ENCODE measurements at places on chromosomes 4 and X.

DNA sequence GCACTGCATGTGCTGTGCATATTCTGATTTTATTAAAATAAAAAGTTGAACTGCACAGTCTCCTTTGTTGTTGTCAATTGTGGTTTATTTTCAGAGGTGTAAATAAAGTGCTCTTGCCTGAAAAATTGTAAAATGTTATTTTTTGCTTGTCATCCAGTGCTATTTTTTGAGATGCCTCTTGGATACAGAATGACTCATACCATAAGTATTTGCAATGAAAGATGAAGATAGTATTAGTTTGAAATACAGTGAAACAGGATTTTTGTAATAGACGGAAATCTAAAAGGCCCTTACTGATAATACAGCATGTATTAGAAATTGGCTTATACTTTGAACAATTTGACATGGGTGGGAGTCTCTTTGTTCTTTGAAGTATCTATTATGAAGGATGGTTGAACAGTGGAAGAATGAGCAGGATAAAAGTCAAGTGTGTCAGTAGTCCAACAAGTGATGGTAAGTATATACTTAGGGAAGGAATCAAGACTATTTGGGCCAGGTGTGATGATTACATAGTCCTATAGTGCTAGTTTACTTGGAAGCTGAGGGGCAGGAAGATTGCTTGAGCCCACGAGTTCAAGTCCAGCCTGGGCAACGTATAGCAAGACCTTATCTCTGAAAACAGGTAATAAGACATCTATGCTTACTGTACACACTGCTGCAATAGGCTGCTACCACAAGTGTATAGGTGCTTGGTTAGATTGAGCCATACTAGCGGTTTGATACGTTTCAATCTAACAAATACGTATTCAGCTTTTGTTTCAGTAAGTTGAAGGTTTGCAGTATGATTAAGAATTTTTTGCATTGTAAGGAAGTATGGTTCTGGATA is 16.4 kb downstream of the DDX3X start:
- no peak for DNase-seq
- H3K36me3 ChIP-seq = peaks cover 65% of the 10 kb centered on the region
- H3K4me1 ChIP-seq = peaks cover 25% of the 10 kb centered on the region
- no peak overlapping the region for H3K4me3 ChIP-seq
- H3K27me3 ChIP-seq = no peaks in the 10 kb centered on the region

DNA sequence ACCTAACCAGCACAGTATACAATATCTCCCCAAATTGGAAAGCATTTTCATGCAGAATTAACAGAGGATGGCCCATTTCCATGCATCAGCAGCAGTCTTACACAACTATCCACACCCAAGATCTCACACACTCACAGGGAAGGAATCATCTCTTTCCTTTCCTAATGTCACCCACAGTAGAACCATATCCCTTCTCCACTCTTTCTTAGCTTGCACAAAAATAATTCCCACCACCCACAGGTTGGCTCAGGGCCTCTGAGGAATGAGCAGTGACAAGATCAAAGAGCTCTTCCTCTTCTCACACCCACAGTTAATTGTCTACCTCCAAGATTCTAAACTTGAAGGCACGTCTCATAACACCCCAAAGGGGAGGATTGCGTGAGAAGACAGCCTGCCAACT is 217.7 kb upstream of the VEGFC start:
- peak overlapping the region; percentile 66 for H3K4me3 ChIP-seq
- peak overlapping the region; percentile 91 for H3K27ac ChIP-seq
- H3K27me3 ChIP-seq = no peaks in the 10 kb centered on the region
- peaks cover 27% of the 10 kb centered on the region for H3K4me1 ChIP-seq

- no peak overlapping the region for H3K4me3 ChIP-seq
- peaks cover 26% of the 10 kb centered on the region for H3K36me3 ChIP-seq
- DNase-seq = no peak
- no peak overlapping the region for H3K27ac ChIP-seq
- no peaks in the 10 kb centered on the region for H3K4me1 ChIP-seq
These were observed 33.4 kb downstream of the TAPT1 start for GRCh38 chr4:16192631-16193518.

GRCh38 chr4:178693816-178694215 is 1251.6 kb upstream of the AGA start:
- H3K27me3 ChIP-seq = no peaks in the 10 kb centered on the region
- H3K27ac ChIP-seq = no peak overlapping the region
- H3K36me3 ChIP-seq = no peaks in the 10 kb centered on the region
- H3K4me1 ChIP-seq = no peaks in the 10 kb centered on the region
- DNase-seq = no peak

DNA sequence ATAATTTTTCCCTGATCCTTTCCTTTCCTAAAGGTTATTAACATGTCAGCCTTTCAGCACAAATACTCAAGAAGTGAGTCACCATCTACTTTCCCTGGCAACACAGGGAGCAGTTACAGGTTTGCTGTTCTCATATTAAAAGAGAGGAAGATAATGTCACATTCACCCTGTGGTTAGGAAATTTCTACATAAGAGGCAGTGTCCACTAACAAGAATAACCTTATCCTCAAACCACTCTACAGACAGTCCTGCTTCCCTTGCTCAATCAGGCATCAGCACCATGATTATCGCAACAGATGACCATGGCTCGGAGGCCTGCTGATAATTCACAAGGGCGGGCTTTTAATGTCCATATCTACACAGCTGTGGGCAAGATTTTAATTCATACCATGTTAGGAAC is 30.9 kb downstream of the RNF150 start:
- H3K36me3 ChIP-seq = no peaks in the 10 kb centered on the region
- peaks cover 11% of the 10 kb centered on the region for H3K4me1 ChIP-seq
- peak overlapping the region; percentile 7 for H3K27ac ChIP-seq
- DNase-seq = peak; percentile 74

- H3K27ac ChIP-seq = no peak overlapping the region
- no peaks in the 10 kb centered on the region for H3K4me1 ChIP-seq
- H3K27me3 ChIP-seq = no peaks in the 10 kb centered on the region
- H3K4me3 ChIP-seq = no peak overlapping the region
- H3K36me3 ChIP-seq = no peaks in the 10 kb centered on the region
These were observed 335.8 kb upstream of the F9 start for GRCh38 chrX:139194571-139195280.

DNA sequence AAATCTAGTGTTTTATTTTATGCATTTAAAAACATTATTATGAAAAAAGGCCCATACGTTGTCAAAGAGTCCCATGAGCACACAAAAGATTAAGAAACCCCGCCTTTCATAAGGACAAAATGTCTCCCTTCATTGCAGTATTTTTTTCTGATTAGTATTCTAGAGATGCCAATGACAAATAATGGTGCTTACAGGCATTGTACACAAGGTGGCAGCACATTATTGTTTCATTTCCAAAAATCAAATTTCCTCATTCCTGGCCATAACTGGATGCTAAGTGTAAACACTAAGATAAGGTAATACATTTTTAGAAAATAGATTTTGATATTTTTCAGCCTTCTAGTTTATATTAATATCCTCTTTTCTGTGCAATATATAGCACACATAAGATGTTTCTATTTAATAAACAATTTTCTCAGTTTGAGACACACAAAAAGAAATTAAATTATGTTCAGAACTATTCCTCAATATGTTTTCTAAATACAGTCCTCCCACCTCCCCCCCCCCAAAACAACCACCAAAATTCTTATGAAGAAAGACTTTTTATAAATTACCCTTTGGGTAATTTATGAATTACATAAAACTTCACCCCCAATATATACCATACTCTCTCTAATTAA is 47.7 kb downstream of the TIGD2 start:
- DNase-seq = peak; percentile 65
- peaks cover 6% of the 10 kb centered on the region for H3K4me1 ChIP-seq
- H3K27ac ChIP-seq = no peak overlapping the region

GRCh38 chr4:99861120-99861905 is 32.9 kb downstream of the LAMTOR3 start:
- H3K27ac ChIP-seq = no peak overlapping the region
- DNase-seq = no peak

- no peak for DNase-seq
- H3K27ac ChIP-seq = no peak overlapping the region
- H3K4me3 ChIP-seq = no peak overlapping the region
- no peaks in the 10 kb centered on the region for H3K27me3 ChIP-seq
- peaks cover 8% of the 10 kb centered on the region for H3K4me1 ChIP-seq
- H3K36me3 ChIP-seq = peaks cover 5% of the 10 kb centered on the region
These were observed 72.8 kb upstream of the ARSJ start for GRCh38 chr4:114052227-114052626.

- DNase-seq = no peak
- H3K27ac ChIP-seq = no peak overlapping the region
- no peaks in the 10 kb centered on the region for H3K36me3 ChIP-seq
- H3K4me1 ChIP-seq = no peaks in the 10 kb centered on the region
These were observed 14.1 kb upstream of the TENM3 start for GRCh38 chr4:182228991-182229577.

DNA sequence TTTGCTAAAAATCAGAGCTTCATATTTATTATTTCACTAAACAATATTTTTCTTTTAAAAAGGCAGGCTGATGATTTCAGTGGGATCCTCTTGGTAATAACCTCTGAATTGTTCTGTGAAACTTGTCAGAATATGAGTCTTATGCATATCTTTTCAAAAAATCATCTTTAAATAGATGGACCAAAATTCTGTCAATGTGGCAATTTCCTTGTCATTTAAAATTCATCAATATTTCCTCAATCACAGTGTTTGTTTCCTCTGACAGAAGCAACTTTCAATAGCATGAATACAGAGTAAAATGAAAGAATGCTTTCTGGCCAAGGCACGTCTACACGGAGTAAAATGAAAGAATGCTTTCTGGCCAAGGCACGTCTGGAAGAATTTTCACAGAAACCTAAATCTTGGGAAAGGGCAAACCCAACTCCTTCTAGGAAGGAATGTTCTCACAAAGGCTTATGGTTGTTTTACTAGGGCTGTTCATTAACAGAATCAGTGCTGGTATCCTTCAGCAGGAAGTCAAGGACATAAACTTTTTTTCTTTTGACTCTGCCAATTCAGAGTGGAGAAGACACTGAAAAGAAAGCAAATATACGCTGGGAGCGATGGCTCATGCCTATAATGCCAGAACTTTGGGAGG is 99.0 kb upstream of the GPR34 start:
- H3K36me3 ChIP-seq = peaks cover 7% of the 10 kb centered on the region
- H3K4me3 ChIP-seq = no peak overlapping the region
- peaks cover 72% of the 10 kb centered on the region for H3K27me3 ChIP-seq
- no peaks in the 10 kb centered on the region for H3K4me1 ChIP-seq
- DNase-seq = no peak

DNA sequence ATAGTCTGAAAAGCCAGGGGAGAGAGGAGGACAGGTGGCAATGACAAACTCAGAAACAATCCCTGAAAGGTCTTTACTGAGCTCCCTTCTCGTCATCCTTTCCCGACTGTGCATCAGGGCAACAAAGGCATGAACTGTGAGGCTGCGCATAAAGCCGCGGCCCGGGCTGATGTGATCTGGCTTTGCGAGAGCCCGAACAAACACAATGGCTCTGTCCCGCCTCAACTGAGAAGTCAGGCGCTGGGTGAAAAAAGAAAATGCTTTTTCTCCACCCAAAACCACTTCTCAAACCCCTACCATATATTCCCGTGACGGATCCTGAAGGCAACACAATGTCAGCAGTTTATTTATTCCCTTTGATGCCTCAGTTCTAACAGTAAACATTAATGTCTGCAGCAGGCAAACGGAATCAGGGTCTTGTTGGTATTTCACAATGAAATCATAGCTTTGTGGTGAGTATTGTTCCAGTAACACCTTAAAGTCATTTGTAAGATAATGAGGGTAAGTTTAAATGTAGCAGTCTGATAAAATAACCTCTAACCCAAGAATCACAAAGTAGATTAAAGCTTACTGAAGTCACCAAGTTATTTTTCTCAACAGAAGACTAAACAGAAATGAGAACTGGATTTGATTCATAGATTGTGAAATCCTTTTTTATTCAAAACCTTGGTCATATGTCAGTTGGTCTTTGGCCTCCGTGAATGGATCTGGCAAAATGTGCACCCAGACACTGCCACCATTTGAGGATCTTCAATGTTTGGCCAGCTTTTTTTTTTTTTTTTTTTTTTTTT is 67.4 kb downstream of the APBB2 start:
- peak; percentile 65 for DNase-seq
- no peak overlapping the region for H3K4me3 ChIP-seq
- H3K27ac ChIP-seq = peak overlapping the region; percentile 93

- no peak overlapping the region for H3K4me3 ChIP-seq
- peaks cover 36% of the 10 kb centered on the region for H3K36me3 ChIP-seq
- peak overlapping the region; percentile 87 for H3K27ac ChIP-seq
- H3K27me3 ChIP-seq = no peaks in the 10 kb centered on the region
- peak; percentile 42 for DNase-seq
These were observed 15.3 kb downstream of the CCNG2 start for GRCh38 chr4:77172336-77172735.

DNA sequence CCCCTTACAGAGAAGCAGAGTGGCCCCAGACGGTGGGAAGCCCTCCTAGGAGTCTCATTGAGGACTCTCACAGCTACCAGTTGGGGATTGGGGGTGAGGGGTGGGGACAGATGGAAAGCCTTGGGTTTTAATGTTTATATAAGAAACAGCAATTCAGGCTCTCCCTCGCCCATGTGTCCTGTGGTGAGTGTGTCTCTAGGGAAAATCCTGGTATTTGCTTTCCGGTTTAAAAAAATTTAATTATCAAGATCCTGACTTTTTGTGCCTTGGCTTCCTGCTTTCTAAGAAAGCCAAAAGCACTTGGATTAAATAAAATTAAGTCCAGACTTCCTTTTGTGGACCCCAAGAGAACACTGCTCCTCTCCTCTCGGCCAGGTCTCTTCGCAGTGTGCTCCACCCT is 93.8 kb downstream of the SOWAHB start:
- no peak overlapping the region for H3K4me3 ChIP-seq
- H3K36me3 ChIP-seq = no peaks in the 10 kb centered on the region
- no peaks in the 10 kb centered on the region for H3K27me3 ChIP-seq
- H3K4me1 ChIP-seq = no peaks in the 10 kb centered on the region

DNA sequence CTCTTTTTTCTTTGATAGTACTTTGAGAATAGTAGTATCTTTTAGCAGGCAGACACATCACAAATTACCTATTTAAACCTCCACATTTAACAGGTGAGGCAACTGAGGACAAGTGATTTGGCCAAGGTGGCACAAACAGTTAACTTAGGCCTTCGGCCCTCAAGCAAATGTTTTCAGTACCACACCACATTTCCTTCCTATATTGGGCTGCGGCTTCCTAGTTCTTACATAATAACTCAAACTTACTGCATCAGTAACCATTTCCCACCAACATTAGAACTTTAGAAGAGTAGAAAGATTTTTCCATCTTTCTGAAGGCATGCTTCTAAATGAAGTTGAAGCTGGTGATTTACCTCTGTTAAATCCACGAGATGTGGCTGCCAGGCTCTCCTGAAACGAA is 63.2 kb upstream of the SLC4A4 start:
- H3K36me3 ChIP-seq = no peaks in the 10 kb centered on the region
- no peak overlapping the region for H3K27ac ChIP-seq
- no peaks in the 10 kb centered on the region for H3K27me3 ChIP-seq
- no peaks in the 10 kb centered on the region for H3K4me1 ChIP-seq
- no peak overlapping the region for H3K4me3 ChIP-seq

DNA sequence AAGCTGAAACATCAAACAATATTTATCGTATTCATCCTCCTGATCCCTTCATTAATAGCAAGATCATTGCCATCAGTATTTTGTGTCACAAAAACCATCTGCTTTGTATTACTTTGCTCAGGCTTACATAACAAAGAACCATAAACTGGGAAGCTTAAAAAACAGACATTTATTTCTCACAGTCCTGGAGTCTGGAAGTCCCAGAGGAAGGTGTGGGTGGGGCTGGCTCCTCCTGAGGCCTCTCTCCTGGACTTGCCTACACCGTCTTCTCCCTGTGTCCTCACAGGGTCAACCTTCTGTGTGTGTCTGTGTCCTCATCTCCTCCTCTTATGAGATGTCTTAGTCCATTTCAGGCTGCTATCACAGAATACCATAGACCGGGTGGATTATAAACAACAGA is 61.3 kb upstream of the MXRA5 start:
- no peaks in the 10 kb centered on the region for H3K36me3 ChIP-seq
- no peak overlapping the region for H3K4me3 ChIP-seq
- H3K27me3 ChIP-seq = peaks cover 11% of the 10 kb centered on the region
- no peaks in the 10 kb centered on the region for H3K4me1 ChIP-seq
- DNase-seq = no peak

Measured in MCF 10A (cell line).